ENCODE measurements at places on chromosomes 11 and 22. TPM values are rescaled to one million over a fixed set of nuclear protein-coding genes. Genes with fewer than 3 reads are reported as not detected.

DNA sequence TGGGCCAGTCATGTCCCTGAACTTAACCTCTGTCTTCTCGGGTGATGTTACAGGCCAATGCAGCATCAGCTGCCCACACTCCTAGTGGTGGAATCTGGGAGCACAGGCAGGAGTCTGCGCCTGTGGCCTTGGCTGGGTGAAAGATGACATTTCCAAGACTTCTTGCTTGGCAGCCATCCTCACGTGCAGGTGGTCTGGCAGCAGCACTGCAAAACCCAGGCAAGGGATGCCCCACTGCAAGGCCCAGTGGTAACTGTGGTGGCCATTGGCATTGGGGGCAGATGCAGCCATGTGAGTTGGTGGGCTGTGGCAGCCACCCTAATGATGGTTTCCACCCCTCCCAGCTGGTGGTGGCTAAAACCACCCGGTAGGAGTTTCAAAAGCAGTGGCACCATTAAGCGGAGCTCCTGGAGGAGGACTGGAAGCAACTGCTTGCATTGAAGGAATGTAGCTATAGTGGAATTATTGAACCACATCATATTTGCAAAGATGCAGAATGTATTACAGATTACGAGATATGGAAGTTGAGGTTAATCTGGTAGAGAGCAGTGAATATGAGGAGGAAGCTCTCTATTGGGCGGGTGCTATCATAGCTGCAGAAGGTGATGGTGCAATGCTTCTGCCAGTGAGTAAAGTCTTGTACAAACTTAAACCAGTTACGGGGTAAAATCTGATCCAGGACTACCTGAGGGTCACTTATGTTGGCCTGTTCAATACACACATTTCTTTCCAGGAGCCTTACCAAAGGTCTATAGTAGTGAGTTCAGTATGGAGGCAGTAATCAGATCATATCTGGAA lies 120.7 kb upstream of the TOP3B start:
- DNase-seq = no peak

- DNase-seq = no peak
Measured at GRCh38 chr11:119118946-119119345, 2.4 kb upstream of the HINFP start.

GRCh38 chr22:49179175-49179574 lies 648.5 kb downstream of the BRD1 start:
- DNase-seq = no peak

DNA sequence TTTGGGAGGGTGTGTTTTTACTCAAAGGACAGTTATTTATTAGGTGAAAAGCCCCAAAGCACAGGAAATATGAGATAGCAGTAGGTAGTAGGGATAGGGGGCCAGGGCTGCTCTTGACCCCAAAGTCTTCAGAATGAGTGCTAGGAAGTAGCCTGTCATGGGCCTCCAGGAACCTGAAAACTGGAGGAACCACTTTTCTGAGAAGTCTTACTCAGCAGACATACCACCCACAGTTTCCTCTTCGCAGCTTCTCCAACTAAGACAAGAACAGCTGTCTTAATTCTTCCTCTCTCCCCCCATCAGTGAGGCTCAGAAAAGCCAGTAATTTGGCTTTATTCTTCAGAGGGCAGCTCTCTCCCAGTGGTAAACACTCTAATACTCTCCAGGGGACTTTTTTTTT lies 84.0 kb upstream of the CTSC start:
- no peak for DNase-seq

DNA sequence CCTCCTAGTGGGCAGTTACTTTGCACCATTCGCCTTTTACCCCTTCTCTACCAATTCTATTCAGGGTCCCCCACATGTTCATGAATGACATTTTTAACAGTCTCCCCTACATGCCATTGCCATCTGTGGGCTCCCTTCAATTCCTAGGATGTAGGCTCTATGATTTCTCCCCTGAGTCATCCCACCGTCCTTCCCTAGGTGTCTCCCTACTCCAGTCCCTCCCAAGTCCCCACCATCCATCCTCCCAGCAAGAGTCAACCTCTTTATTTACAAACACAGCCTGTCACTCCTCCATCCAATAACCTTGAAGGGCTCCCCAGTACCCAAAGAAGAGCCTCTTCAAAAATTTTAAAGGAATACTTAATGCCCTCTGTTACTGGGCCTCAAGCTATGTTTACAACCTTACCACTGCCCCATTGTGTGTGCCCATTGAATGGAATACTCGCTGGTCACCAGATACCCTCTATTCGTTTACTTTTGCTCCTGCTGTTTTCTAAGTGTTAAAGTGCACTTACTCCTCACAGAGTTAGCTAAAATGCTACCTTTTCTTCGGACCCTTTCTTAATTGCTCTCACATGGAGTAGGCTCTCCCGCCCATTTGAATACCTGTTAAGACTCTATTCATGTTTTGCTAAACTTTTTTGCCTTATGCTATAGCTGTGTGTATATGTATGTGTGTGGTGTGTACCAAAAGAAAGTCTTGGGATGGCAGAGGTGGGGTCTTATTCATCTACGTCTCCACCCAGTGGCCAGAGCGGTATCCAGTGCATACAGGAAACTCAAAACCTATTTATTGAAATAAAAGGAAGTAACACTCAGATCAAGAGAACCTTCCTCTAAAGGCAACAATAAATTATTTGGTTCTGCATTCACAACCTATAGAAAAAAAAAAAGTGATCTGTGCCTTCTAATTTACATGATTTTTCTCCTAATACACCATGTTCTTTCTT lies 235.8 kb upstream of the CCDC90B start:
- peak; percentile 15 for DNase-seq

Gene MYBPC3
- polyA plus RNA-seq = not detected

DNA sequence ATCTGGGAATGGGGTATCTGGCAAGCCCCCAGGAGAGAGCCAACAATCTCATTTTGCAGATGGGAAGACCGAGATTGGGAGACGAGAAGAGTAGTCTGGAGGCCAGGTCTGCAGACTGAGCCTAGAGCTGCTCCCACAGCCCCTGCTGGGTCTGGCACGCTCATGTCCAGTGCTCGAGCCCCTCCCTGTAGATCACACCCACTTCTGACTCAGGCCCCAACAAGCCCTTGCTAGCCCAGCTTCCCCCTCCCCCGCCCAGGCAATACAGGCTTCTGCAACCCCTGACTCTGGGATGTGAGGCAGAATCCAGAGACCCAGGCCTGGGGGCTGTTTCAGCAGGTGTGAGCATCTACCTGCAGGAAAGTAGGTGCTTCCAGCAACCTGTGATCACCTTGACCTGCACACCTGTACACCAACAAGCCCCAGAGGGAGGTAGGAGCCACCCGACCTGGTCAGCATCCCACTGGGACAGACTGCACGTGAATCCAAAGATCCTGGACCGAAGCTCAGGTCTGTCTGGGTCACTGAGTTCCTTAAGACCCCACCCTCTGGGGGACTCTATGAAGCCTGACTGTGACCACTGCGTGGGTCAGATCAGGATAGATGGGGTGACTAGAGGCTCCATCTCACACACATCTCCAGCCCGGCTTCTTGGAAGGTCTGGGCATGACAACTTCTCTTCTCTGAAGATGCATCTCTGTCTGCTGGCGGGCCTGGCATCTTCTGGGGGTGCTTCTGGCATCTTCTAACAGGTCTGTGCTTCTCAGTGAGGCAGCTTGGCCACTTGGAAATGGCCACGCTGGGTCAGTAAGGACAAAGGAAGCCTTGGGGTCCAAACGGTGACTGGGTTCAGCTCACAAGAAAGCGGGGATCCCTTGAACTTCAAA lies 29.3 kb downstream of the LINC01488 start:
- no peak for DNase-seq

DNA sequence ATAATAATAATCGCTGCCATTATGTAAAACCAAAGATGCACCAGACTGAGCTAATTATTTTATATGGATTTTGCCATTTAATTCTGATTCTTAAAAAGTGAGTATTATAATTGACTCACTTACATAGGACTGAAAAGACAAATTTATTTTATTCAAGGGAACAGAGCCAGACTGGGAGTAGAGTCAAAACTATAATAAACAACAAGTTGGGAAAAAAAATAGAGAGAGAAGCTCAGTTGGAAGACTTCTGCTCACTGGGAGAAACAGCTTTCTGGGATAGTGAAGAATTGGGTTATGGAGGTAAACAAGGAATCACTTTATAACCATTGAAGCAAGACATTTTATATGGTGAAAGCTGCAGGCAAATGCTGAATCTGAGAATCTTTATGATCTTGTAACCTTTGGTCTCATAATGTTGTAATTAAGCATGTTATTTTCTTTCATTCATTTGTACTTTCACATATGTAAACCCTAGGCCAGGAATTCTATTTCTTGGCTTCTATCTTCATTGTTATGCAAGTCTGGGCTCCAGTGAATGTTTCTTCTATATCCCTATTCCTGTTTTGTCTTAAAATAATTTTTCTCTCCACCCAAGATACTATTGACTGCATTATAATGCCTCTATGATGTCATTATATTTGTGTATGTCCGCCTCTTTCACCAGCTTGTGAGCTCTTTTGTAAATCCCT lies 725.3 kb upstream of the CCDC179 start:
- no peak for DNase-seq

GRCh38 chr11:2472428-2473186 lies 27.8 kb downstream of the KCNQ1 start:
- no peak for DNase-seq

Gene SYT8
- polyA plus RNA-seq = 2.3 TPM

- no peak for DNase-seq
Measured at GRCh38 chr11:680970-681369, 14.1 kb downstream of the DEAF1 start.

DNA sequence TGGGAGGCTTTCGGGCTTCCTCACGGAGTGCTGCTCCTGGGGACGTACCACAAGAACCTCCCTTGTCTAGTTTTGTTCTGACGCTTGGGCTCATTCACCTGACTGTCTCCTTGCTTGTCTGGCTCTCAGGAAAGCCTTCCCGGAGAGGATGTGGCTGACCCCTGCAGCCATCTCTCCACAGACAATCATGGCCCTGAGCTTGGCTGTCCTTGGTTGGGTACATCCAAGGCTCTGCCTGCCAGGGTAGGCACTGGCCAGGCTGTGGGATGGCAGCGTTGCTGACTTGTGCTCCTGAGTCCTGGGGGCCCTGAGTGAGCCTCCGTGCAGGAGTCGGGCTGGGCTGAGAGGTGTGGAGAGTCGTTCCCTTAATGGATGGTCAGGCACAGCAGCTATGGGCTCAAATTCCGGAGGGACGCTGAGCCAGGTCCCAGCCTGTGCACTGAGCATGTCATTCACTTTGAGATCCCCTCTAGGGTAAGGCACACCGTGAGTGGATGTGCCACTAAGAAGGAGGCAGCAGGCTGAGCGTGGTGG lies 32.8 kb downstream of the BCR start:
- DNase-seq = no peak

DNA sequence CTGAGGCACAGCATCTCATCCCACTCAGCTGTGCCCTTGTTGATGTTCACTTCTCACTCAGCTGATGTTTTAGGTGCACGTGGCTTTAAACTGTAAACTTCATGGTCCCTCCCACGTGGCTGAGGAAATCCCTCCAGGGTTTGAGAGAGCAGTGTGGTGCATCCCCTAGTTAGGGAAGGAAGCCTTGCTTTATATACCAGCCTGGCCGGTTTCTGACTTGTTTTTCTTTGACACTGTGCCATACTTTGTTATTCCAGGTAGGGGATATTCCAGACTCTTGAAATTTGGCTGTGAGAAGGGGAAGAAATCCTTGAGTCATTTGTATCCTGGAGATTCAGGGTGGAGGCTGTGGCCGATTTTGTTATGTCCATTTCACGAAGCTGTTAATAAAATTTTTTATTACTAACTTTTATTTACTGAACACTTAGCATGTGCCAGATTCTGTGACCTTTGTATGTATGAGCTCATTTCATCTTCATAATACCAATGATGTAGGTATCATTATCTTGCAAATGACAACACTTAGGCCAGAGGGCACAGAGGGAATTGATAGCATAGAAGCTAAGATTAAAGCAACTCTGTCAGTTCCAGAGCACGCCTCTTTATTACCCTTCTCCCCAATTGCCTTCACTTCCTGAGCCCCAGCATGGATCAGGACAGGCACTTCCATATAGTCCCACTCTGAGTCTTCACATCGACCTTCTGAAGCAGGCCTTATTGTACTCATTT lies 116.6 kb downstream of the NAV2 start:
- DNase-seq = no peak

- DNase-seq = no peak
Measured at GRCh38 chr22:43415681-43416080, 3.9 kb downstream of the MPPED1 start.

DNA sequence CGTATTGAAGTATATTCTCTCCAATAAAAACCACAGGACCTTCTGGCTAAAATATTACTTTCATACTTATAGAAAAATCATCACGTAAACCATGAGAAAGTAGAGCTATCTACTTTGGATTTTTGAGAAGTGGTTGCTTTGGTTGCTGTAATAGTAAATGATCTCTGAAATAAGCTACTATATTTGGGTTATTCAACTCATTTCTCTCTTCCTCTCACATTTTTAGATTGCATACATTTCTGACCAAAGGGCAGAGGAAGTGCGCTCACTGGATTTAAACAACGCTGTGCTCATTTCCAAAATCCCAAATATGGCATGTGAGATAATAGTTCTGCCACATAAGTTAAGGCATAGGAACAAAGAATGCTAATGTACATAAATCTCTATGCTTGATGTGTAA lies 357.0 kb downstream of the LRRC4C start:
- no peak for DNase-seq

Gene ACR
- polyA plus RNA-seq = 0.29 TPM

- peak; percentile 10 for DNase-seq
Measured at GRCh38 chr11:115515647-115516395, 11.6 kb upstream of the CADM1 start.

Gene PTPRCAP
- polyA plus RNA-seq = 0.56 TPM

DNA sequence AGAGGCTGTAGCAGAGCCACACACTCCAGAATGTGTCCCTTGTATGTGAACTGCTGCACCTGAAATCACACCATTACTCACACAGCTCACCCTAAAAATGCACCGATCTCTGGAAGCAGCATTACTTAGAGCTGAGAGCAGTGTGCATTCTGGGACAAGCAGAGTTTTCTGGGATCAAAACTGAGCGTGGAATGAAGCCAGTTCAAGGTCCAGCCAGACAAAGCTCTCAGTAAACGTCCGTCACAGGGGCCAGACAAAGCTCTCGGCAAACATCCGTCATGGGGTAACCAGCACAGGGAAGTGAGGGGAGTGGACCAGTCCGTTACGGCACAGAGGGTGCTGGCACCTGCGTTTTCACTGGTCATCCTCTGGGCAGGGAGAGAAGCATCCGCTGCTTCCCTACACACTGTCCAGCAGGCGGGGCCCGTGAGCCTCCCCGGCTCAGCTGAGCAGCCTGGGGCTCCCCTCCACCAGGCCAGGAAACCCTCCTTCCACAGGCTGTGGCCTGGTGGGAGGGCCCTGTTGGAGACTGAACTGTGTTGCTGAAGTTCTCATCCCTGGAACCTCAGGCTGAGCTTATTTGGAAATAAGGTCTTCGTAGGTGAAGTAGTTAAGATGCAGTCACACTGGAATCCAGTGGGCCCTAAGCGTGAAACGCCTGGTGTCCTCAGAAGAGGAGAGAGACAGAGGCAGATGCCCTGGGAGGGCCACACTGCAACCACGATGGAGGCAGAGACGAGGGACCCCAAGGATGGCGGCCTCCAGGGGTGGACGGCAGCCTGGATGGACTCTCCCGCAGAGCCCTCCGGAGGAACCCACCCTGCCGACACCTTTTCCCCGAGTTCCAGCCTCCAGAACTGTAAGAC lies 883.9 kb downstream of the BRD1 start:
- peak; percentile 97 for DNase-seq

Gene APLNR
- polyA plus RNA-seq = not detected

Gene SLC22A6
- polyA plus RNA-seq = not detected

Measured in HepG2 (cell line).